ENCODE measurements at places on chromosomes 3 and 15.

GRCh38 chr15:77783636-77784035 lies 150.9 kb upstream of the LINGO1 start:
- DNase-seq, result no peak

- no peak for DNase-seq
These were observed 121.8 kb downstream of the ADAMTSL3 start for GRCh38 chr15:83775738-83776137.

DNA sequence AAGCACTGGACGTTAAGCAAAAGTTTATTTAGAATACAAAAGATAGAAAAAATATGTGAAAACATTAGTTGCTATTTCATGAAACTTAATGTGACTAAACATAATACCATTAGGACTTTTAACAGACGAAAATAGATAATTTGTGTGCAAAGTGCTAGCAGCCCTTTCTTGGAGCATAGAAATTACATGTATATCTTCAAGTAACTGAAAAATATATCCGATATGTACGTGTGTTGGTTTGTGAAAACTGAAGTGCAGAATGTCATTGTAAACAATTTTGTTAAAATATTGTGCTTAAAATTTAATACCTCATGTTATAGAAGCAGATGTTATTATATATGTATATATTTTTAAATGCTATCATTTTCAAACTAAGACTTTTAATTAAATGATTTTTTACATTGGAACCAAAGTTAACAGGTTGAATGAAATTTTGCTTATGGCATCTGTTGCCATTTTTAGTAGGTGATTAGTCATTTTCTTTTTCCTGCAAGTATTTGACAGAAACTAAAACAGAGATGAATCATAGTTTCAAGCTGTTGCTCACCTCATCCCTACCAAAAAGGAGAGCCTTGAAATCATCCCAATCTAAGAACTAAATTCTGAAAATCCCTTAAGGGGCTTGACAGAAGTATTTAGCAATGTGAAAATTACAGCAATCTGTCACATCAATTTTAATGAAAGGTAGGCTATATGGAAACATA lies 334.8 kb downstream of the NAALADL2 start:
- no peak for DNase-seq

DNA sequence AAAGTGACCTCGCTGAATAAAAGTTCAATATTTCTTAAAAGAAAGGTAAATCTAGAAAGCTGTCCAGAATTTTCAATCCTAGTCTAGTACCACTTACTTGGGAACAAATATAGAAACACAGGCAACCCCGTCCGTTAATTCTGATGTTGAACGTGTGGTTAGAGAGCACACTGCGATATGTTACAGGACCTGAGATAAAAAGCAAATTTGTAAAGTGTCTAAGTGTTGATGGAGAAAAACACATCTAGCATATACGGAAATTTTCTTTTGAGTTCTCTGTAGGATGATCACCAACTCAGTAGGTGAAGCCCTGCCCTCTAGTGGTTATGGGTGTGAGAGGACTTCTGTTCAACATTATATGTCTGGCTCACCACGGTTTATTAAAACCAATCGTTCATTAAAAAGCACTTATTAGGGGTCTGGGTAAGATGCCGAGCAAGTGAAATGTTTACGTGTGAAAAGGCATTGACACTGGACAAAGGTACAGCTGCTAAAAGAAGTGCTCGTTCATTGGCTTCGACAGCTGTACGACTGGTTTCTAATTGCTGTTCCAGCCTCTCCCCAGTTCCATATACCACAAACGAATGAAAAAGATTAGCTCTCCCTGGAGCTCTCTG lies 1.0 kb upstream of the ATP2C1 start:
- peak; percentile 65 for DNase-seq

GRCh38 chr3:31728403-31728802 lies 195.7 kb downstream of the STT3B start:
- no peak for DNase-seq

DNA sequence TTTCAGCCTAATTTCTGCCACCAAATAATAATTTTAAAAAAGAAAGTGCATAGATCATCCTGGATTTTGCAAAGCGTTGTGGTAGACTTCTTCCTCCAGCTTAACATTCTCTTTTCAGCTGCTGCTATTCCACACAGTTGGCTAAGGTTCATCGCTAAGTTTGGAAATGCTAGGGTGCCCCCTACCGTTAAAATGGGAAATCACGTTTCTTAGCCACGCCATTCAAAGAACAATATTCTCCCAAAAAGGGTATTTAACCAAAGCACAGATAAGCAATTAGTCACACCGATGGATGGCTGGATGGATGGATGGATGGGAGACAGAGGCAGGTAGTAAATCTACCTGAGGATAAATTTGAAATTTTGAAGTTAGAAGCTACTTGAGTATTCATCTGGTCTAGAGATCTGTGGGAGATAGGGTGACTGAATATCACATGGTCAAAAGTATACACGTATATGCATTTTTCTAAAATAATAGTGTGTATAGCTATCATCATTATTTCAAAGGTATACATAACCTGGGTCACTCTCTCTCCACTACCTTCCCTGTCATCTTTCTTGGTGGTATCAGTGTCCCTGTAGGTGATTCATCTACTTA lies 67.2 kb downstream of the EFHB start:
- DNase-seq, result peak; percentile 33

DNA sequence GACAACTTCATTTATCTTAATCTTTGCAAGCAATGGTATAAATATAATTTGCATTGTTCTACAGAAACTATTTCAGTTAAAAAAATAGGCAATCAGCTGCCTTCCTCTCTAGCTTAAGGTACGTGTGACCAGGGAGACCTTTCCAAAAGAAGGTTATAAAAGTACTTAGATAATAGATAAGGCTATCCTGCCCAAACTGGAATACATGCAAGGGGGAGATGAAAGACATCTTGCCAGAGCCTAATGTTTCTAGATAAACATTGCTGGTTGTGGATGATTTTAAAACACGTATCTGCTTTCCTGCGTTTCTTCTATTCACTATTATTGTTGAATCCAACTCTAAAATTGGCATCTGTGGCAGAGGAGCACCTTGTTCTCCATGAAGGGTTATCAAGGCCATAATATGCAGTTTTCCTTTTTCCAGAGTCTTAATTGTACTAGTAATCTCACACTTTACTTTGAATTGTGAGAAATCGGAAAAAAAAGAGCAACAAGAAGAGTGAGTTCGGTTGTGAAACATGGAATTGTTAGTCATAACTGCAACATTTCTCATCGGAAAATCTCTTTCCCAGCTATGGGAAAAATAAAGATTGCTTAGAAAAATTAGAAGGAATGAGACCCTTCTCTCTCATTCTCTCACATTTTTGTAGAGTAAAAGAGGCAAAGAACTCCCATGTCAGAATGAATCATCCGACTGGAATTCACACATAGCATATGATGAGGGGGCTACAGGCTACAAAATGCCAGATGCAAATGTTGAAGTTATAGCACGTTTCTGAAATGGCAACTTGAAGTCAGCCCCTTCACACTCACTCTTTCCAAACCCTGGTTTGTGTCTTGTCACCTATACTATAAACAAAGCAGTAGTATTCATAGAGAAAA lies 936.1 kb upstream of the NR2F2 start:
- no peak for DNase-seq

DNA sequence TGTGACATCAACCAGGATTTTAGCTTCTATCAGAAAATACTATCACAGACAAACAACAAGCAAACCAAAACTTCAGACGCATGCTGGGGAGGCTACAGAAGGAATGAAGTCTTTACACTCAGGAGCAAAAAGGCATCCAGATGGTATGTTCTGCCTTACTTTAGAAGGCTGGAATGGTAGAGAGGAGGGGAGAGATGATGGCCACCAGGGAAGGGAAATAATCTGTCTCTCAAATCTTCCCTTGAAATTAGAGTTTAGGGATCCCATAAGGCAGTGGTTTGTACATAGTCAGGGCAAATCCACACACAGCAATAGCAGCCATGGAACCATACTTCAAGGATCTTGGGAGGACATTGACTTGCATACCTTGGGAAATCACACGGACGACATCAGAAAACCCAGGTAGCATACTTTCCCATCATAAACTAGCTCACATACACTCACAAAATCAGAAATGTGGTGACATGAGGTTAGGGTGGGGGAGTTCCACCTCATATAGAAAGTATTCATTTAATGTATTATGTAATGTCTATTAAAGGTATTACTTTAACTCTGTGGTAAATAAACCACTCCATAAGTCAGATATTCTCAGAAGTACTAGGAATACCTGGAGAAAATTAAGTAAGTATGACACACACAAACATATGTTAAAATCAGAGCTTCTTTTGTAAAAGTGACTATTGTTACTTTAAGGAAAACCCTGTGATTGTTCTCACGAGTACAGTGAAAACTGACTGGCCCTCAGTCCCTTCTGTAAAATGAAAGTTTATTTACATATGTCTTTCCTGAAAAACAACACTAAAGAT lies 9.4 kb downstream of the BTLA start:
- DNase-seq, result no peak

GRCh38 chr3:18249126-18249525 lies 176.0 kb downstream of the SATB1 start:
- DNase-seq, result no peak

DNA sequence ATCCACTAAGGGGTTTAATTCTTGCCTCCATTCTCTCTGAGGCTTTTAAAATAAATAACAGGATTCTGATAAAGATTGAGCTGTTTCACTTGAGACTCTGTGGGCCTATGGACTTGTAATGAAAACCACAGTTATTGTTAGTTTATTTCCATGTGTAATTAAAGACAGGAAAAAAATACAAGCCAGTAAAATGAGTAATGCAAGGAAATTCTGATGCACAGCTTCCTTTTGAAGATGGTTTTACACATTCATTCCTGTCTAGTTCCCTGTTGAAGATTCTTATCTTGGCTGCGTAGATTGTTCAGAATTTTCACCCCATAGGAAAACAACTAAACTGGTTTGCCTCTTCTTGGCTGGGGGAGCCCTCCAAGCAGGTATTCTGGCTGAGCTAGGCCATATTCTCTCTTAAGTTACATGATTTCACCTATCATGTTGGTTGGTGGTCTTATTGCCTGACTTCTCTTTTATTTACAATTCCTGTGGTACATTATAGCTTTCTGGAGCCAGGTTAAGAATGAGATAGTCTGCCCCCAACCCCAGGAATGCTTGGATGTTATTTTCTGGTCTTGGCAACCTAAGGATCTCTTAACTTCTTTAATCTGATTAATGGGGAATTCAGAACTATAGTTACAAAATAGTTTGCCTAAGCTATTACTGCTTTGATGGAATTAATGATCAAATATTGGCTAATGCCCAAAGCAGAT lies 67.6 kb downstream of the MITF start:
- DNase-seq, result no peak

GRCh38 chr15:88636050-88636449 lies 2.8 kb upstream of the ISG20 start:
- peak; percentile 61 for DNase-seq

GRCh38 chr15:50107591-50108408 lies 11.2 kb downstream of the ATP8B4 start:
- no peak for DNase-seq

- DNase-seq, result no peak
These were observed 9.5 kb downstream of the SLCO2A1 start for GRCh38 chr3:134020135-134020680.

DNA sequence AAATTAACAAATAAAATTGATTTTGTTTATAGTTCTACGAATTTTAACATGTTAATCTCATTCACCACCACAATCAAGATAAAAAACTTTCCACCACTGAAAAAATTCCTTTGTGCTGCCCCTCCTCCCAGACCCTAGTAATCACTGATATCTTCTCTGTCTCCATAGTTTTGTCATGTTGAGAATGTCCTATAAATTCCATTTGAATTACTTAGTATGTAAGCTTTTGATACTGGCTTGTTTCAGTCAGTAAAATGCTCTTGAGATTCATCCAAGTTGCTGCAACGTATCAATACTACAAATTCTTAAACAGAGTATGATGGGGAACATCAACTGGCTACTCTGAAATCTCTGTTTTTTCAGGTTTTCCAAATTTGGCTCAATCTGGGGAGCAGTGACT lies 129.6 kb downstream of the CTNNB1 start:
- DNase-seq, result no peak

GRCh38 chr15:79209690-79210089 lies 72.8 kb upstream of the ANKRD34C start:
- no peak for DNase-seq

DNA sequence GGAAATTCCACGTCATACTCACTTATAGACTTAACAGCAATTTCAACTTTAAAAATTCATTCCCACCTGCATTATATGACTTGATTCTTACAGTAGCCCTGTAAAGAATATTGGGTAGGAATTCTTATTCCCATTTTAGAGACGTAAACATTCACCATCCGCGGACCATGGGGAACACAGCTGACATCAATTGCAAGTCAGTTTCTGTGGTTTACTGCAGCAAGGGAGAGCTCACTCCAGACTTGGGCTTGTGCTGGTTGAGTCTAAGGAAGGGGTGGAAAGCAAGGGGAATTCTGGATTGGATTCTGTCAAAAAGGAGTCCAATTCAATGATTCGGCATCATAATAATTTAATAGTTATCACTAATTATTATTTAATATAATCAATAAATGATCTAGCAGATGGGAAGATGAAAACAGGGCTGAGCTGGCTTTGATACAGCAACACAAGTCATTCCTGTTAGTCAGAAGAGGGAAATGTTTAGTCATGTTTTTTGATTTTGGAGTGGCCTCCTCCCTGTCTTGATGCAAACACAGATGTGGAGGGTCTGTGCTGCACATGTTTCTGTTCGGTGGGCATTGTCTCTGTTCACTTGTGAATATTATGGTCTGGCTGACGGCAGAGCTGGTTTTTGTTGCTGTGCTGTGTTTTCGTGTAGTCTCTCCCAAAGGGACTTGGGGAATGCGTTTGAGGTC lies 9.7 kb downstream of the LIPC start:
- no peak for DNase-seq

GRCh38 chr3:23741036-23741706 lies 64.6 kb upstream of the UBE2E1 start:
- DNase-seq, result no peak

DNA sequence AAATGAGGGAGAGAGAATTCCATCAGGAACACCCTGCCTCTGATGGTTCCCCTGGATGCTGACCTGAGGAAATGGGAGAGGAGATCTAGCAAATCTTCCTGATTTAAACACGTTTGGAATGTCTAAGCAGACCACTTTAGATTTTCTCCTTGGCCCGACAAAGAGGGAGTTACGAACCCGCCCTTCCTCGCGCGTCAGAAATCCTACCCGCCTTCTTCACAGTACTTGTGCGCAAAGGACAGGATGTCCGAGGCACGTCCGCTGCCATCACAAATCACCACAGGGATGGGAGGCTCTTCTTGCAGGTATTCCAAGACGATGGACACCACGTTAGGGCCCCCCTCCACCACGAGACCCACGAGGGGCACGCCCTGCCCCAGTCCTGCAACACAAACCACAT lies 38.6 kb downstream of the TRPM1 start:
- DNase-seq, result no peak

DNA sequence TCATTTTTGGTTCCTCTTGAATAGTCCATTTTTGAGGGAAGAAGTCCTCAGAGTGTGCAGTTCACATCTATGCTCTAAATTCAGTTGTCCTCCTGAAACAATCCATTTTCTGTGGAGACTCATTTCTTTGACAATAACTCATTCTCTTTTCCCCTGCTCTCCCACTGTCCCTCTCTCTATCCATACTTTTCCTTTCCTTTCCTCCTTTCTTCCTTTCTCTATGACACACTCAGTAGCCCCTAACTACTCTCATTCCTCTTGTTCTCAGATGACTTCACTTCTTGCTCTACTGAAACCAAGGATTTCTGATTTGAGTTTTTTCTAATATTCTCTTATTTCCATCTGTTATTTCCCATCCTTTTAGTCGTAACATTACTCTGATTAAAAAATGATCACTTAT lies 16.7 kb upstream of the MEIS2 start:
- no peak for DNase-seq
